ENCODE measurements at places on chromosomes 7 and 10.
A peak's percentile ranks its signal among the peaks of the same experiment; 100 is the strongest.

DNA sequence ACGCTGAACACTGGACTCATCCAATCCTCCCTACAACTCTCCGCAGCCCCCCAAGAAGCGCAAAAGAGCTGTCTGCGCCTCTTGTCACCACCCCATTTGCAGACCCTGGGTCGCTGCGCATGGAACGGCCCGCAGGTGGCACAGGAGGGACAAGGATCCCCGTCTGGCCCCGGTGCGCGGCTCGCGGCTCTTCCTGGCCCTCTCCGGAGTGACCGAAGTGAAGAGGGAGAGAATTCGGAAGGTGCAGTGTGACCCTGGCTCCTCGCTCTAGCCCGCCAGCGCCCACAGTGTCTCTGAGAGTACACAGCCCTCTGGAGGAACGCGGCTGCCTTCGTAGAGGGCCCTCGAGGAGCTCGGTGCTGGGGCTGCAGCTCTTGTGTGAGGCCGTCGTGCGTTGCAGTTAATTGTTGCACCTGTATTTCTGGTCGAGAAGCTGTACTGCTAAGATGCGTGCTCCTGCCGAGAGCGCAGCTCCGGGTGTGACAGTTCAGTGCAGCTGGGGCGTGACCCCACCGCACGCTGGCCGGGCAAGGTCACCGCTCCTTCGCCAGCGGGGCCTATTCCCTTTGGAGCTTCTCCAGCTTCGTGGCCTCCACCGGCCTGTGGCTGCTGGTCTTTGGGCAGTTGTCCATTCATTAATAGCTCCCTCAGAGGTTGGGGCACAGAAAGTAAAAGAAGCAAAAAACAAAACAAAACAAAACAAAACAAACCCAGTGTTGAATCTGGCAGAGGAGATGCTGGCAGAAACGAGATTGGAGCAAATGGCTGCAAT lies 119.0 kb downstream of the SEC23IP start:
- DNase-seq = peak; percentile 64

DNA sequence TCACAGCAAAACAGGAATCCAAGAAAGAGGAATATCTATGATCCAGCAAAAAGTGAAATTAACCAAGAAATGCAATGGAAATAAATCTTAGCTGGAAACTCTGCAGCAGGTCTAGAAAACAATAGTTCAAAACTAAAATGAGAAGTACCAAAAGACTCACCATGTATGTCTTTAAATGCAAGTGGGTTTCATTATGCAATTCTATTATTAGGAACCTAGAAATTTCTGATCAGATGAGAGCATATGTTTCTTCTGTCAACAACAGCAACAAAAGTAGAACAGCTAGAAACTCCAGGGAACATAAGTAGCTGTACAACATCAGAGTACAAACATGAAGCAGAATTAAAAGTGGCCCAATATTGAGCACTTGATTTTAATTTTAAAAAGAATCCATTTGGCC lies 304.0 kb downstream of the ARHGAP12 start:
- DNase-seq = no peak

DNA sequence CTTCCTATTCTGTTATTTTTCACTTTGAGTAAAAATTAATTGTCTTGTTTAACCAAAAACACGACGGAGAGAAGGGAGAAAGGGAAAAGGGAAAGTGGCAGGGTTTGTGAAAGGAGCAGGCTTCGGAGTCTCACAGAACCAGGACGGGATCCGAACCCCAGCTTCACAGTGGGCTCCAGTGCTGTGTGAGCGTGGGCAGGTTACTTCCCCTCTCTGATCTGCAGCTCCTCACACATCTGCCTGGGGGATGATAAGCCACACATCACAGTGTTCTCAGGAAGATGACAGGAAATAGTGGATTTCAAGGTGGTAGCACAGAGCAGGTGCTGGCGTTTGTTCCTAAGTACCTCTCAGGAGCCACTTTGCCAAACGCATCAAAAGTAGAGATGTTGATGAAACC lies 94.2 kb upstream of the GPR26 start:
- no peak for DNase-seq

DNA sequence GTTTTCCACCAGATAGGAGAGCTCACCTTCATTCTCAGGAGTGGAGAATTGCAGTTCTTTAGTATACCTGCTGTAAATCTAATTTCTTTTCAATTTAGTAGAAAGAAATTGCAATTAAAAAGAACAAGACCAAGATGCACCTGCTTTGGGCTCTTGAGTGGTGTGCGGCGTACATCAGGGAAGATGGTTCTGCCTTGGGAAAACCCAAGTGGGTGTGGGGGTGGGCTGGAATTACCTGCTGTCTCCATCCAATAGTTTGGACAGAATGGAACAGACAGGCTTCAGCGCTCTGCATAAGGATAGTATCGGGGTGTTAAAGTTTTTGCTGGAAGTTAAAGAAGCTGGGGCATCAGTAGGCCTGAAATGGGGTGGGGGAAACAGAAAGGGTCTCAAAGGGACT lies 7.2 kb upstream of the ADCY1 start:
- DNase-seq = no peak

GRCh38 chr7:101816595-101817470 lies 593 bp upstream of the CUX1 start:
- no peak for DNase-seq

GRCh38 chr7:131568970-131569369 lies 12.5 kb upstream of the PODXL start:
- no peak for DNase-seq

GRCh38 chr10:119209736-119210355 lies 2.5 kb downstream of the GRK5 start:
- no peak for DNase-seq

- DNase-seq = no peak
These were observed 2.8 kb upstream of the KLF6 start for GRCh38 chr10:3787816-3788215.

GRCh38 chr7:3280445-3280844 lies 20.6 kb upstream of the SDK1 start:
- no peak for DNase-seq

DNA sequence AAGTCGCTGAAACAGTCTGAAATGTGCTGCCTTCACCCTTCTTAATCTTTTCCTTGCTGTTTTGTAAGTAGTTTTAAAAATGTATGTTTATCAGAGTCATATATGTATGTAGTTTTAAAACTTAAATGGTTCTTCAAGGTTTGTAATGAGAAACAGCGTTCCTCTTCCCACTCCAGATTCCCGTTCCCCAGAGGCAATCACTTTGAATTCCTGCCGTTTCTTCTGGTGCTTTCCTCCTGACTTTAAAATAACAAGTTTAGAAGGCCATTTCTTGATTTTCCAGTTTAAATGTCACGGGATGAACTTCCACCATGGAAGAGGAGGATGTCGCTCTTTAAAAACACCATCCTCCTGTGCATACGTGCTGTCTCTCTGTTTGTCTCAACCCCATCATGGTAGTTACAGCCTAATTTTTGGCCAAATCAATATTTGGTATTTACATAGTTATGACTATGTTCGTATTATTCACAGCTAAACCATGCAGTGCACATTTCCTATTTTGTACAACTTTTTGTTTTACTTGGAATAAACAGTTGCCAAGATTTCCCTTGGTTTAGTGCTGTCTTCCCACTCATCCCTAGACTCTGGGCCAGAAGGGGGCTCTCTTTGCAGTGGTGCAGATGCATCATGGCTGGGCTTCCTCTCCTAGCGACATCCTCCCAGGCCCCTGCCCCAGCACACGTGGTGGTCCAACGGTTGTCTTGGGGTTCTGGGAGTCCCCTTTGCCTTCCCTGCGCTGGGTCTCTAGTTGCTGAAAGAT lies 151.4 kb downstream of the PTPN20 start:
- peak; percentile 19 for DNase-seq

GRCh38 chr7:72015136-72015535 lies 397.0 kb downstream of the CALN1 start:
- DNase-seq = no peak

DNA sequence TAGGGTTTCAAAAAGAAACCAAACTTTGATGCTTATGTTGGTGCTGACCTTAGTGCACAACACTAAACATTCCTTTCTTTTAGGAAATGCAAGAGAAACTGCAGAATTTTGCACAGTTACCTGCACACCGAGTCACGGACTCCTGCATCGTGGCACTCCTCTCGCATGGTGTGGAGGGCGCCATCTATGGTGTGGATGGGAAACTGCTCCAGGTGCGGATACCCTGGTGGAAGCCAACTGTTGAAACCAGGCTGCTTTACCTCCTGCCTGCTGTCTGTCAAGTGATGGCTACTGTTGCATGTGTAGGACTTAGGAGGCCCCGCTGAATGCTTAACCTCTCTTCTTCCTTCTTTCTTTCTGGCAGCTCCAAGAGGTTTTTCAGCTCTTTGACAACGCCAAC lies 11.7 kb downstream of the CASP2 start:
- DNase-seq = peak; percentile 62

- no peak for DNase-seq
These were observed 47.6 kb downstream of the TSPAN15 start for GRCh38 chr10:69498711-69499471.

DNA sequence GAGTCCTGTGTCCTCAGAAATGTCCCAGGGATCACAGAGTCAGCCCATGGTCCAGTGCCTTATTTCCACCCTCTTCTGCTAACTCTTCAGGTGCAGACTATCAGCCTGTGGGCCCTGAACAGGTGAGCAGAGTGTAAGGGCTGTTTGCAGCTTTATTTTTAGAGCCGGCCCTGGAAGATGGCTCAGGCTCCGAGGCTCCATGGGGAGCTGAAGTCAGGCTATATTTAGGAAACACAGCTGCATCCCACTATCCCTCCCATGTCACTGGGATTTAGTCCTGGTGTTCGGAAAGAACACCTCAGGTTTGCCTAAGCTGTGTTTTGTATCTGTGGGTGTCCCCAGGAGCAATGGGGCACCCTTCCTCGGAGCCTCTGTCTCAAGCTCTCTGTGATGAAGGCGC lies 126.9 kb downstream of the RPS24 start:
- no peak for DNase-seq

GRCh38 chr7:92612501-92612900 lies 22.3 kb upstream of the FAM133B start:
- DNase-seq = no peak

- DNase-seq = no peak
These were observed 22.9 kb downstream of the CDK6 start for GRCh38 chr7:92813390-92814024.

DNA sequence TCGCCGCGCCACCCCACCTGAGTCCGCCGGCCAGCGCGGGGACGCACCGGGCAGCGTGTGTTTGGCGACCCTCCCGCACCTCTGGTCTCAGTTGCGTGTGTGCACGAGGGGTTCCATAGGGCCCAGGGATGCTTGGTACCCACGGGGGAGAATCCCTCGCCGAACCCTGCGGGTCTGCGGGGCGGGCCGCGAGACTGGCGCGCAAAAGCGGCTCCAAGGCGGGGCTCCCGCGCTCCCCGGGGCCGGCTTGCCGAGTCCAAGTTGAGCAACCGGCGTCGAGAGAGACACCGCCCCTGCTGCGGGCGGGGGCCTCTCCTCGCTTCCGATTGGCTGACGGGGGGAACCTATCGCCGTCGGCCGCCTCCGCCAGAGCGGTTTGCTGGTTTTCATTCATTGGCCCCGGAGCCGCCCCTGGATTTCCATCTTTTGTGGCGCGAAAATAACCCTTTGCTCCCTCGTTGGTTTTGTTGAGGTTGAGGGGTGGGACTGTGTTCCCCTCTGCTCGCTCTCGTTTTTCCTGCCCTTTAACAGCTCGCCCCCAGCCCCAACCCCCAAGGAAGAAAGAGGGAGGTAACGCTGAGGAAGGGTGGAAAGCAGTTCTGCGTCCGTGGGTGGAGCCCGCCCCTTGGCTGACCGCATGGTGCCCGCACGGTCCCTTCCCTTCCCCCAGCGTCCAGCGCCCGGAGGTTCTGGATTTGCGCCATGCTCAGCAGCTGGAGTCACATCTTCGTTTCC lies 4.0 kb upstream of the IGF2BP3 start:
- peak; percentile 99 for DNase-seq

DNA sequence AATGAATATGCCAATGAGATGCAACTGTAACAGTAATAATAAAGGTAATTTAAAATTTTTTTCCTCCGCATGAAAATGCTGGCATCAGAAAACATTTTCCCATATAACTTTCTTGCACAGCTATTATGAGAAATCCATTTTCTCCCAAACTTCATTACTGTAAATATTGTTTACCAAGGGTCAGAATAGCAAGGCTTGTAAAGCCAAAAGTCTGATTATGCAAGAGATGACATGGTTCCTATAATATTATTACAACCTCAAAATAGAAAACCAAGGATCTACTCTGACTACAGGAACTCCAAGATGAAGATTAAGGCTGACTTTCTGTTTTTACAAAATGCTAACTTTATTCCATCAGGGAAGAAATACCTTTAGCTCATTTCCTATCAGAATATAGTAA lies 162.7 kb upstream of the CDK1 start:
- DNase-seq = no peak

DNA sequence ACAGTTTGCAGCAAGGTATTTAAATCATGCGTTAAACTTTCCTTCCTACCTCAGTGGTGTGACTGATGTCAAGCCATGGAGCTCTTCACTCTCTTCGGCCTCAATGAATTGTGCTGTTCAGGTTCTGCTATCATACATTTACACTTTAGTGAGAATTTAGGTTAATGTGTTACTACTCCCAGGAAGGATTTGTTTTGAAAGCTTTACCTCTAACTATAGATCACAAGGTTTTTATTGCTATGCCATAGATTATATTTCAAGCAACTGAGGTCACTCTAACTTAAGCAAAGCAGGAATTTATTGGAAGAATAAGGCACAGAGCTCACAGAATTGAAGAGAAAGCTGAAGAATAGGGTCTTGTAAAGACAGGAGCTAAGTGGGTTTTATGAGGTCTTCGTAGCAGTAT lies 11.0 kb upstream of the ADD3 start:
- DNase-seq = no peak

- no peak for DNase-seq
These were observed 155.0 kb downstream of the BMPER start for GRCh38 chr7:34060196-34060947.

- no peak for DNase-seq
These were observed 80.0 kb downstream of the ARID5B start for GRCh38 chr10:61981460-61981859.

GRCh38 chr7:20647908-20648776 lies 32.7 kb downstream of the ABCB5 start:
- peak; percentile 79 for DNase-seq

DNA sequence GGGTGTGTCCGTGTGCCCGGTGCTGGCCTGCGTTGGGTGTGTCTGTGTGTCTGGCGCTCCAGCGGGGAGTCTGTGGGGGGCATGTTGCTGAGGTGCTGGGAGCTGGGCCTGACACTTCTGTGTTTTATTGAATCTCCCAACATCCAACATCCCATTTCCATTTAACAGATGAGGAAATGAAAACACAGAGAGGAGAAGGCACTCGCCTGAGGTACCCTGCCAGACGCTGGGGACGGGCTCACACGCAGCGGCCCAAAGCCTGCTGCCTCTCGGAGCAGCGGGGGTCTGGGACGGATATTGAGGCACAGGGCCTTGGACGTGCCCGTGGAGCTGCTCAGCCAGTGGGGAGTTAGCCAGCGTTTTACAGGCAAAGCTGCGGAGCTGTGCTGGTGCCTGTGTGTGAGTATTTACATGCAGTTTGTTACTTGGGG lies 133.9 kb downstream of the DNAJB6 start:
- no peak for DNase-seq

- DNase-seq = no peak
These were observed 109.3 kb downstream of the SORBS1 start for GRCh38 chr10:95451568-95452524.
